ENCODE measurements at places on chromosomes 2 and 18.

- DNase-seq: peak; percentile 83
Measured at GRCh38 chr2:69741575-69742321, at the start of gene ANXA4. Gene ANXA4, plus strand, starts transcription at chr2:69742134. Its CDS starts 39,432 bp downstream, at chr2:69781566.

- no peak for DNase-seq
Measured at GRCh38 chr2:173760553-173760952, 204.6 kb downstream of the SP3 start.

DNA sequence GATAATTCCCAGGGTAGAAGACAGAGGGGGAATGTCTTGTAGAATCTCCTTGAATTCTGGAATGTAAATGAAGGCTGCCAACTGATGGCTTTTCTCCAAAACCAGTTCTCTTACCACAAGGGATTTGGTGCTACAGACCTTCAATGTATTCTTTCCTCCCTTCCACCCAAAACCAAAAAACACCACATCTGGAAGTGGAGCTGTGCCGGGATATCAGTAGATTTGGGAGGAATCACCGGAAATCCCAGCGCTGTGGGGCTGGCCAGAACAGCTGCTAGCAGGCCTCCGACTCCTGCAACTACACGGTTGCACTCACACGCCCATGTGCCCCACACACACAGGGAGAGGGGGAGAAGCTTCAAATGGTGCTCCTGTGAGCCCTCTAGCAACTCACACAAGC lies 45.7 kb downstream of the RPL31 start:
- DNase-seq: no peak

DNA sequence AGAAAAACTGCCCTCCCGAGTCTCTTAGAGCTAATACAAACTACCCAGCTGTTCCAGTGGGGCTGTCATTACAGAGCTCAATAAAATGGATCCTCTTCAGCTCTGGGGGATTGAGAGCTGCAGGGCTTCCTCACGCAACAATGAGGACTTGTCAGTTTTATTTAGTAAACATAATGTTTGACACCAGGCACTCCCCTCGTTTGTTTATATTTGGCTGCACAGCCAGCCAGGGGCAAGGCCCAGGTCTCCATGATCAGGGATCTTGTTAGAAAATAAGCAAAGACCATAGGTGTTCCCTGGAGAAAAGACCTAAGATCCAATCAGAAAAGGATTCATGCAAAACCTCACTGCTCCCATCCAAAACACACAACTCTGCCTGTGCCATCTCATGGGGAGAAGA lies 158.2 kb downstream of the C1D start:
- DNase-seq: no peak

GRCh38 chr2:181380581-181380980 lies 76.6 kb upstream of the ITGA4 start:
- no peak for DNase-seq

DNA sequence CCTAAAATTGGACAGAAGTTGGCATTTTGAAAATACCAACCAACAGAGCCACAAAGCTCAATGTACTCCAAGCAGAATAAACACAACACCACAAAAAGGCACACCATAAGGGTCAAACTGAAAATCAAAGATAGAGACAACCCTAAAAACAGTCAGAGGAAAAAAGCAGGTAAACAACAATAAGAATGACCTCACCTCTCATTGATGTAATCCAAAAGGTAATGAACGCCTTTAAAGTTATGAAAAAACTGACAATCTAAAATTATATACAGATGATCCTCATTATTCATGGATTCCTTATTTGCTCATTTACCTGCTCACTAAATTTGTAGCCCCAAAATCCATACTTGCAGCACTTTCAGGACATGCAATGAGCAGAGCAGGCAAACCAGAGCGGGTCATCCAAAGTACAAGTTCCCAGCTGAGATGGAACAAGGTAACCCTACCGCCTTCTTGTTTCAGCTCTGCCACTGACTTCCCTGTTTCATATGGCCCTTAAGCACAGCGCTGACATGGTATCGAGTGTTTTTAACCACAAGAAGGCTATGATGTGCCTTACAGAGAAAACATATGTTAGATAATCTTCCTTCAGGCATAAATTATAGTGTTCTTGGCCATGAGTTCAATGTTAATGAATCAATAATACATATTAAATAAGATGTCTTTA lies 17.0 kb downstream of the RTN4 start:
- DNase-seq: no peak

- DNase-seq: no peak
Measured at GRCh38 chr2:149732730-149733290, 145.2 kb upstream of the MMADHC start.

GRCh38 chr2:25894135-25894830 lies 16.0 kb upstream of the ASXL2 start:
- no peak for DNase-seq

Data from endodermal cell (in vitro differentiated cells).